T47D (cell line): ENCODE measurements at places on chromosomes 16 and 17.

DNA sequence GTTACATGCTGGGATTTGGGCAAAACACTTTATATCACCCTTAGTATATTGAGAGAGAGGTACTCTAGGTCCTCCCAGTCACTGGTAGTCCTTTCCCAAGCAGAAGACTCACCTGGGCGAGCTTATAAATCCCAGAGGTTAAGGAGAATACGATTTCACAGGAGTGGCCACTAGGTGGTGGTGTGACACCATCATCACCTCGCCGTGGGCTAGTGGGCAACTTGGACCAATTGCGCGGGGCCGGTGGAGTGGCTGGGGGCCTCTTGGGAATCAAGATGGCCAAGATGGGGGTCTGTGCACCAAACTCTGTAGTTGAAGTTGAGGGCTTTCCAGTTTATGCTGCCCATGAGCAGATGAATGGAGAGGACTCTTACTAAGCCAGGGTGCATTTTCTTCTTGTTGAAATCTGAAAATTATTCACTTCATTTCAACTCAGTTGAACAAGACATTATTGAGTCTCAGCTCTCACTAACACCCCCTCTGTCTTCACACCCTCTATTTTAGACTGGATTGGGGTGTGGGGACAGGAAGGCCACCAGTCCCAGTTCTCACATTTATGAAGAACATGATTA is 38.2 kb upstream of the PIRT start:
- peak; percentile 9 for DNase-seq

- DNase-seq, result peak; percentile 76
These were observed 8.4 kb downstream of the SLC16A5 start for GRCh38 chr17:75096082-75096625.

- peak; percentile 55 for DNase-seq
These were observed 28.3 kb downstream of the G6PC1 start for GRCh38 chr17:42928714-42929496.

DNA sequence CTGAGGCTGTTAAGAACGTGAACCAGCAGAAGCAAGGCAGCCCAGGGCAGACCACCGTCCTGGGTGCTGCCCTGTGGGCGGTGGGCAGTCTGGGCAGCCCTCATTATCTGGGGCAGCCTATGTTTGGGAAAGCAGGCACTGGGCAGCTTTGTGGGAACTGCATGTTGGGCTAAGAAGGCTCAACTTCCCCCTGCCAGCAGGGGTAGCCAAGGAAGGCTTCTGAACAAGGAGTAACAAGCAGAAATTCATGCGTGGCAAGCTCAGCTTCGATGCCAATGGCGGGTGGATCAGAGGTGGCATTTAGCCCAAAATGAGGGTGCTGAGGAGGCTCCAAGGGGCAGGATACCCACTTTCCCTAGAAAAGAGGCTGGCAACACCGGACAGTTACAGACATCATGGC is 42.7 kb upstream of the METRNL start:
- no peak for DNase-seq
